ENCODE measurements at places on chromosomes 12 and 14. TPM values are rescaled to one million over a fixed set of nuclear protein-coding genes. Genes with fewer than 3 reads are reported as not detected.

Gene RTN1
- total RNA-seq = 2.7 TPM

Gene ITFG2
- total RNA-seq = 12.7 TPM

Gene MFAP5
- 104 TPM for total RNA-seq

Gene DEGS2
- not detected for total RNA-seq

Gene RASSF8
- 67.4 TPM for total RNA-seq

Gene ADAM21
- 0.41 TPM for total RNA-seq

Gene FAM186B
- not detected for total RNA-seq

Gene DPF3
- total RNA-seq = 26.6 TPM

Gene CLEC2B
- total RNA-seq = 3.9 TPM

Gene CLEC4A
- not detected for total RNA-seq

Gene GLT1D1
- 0.20 TPM for total RNA-seq

Gene ATG2B
- total RNA-seq = 16.2 TPM

Gene EEA1
- total RNA-seq = 15.3 TPM

Gene PTPRB
- total RNA-seq = 26.1 TPM

DNA sequence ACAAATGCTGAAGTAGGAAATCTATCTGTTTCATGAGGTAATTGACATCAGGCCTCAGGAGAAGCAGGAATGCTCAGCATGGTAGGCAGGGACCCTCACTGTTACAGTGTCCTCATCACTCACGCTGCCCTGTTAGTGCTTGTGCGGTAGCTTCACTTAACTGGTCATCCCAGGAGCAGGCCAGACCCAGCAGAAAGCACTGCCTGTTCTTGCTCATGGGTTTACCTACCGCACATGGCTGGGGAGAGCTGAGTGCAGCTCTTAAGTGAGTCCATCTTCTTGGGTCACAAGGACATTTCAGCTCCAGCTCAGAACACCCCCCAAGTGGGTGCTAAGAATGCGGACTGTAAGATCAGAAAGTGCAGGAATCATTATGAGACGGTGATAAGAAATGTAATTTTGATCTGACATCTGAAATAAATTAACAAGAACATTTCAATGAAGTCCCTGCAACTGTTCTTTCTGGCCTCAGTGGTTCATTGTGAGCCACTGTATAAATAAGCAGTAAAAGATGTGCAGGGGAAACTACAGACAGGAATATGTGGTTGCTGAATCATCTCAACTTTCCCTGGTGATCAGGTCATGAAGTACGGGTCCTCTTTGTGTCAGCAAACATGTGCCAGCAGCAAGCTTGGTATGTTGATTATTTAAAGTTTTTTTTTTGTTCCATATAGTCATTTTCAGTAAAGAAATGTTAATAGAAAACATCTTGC lies 757.7 kb upstream of the TMEM132C start:
- DNase-seq = no peak

GRCh38 chr14:26323869-26324268 lies 274.0 kb downstream of the NOVA1 start:
- no peak for DNase-seq

DNA sequence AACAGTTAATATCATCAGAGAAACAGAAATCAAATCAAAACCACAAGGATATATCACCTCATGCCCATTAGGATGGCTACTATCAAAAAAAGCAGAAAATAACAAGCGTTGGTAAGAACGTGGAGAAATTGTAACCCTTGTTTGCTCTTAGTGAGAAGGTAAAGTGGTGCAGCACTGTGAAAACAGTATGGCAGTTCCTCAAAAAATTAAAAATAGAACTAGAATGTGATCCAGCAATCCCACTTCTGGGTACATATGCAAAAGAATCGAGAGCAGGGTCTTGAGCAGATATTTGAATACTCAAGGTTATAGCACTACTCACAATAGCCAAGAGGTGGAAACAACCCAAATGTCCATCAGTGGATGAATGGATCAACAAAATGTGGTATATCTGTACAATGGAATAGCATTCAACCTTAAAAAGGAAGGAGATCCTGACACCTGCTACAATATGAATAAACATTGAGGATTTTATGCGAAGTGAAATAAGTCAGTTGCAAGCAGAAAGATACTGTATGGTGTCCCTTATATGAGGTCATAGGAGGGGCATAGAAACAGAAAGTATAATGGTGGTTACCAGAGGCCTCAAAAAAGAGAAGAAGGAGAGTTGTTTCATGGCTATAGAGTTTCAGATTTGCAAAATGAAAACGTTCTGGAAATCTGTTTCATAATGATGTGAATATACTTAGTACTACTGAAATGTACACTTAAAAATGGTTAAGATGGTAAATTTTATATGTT lies 131.0 kb upstream of the EEA1 start:
- DNase-seq = no peak

DNA sequence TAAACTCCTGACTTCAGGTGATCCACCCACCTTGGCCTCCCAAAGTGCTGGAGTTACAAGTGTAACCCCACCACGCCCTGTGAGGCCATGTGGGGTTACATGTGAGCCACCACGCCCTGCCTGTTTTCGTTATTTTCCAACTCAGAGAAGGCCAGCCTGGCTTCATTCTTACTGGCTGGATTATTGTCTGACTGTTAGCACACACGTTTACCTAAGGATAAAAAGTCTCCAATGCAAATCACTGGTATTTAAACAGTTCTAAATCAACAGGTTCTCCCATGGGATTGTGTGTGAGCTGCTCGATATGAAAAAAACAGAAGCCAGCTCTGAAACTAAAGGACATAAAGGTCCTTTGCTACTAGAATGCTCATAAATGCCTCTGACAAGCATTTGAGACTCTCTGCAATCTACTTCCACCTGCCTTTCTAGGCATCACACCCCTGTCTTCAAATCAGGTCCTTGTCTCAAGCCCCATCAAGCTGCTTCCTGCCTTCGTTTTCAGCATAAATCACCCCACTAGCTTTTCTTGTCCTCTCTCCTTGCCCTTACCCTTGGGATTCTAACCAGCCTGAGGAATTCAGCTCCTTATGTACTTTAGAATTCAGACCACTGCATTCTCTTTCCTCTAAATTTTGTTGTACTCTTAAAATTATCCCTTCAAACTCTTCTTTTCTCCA lies 265.0 kb downstream of the DUSP6 start:
- no peak for DNase-seq

- DNase-seq = no peak
Measured at GRCh38 chr14:105641075-105641937, 114.9 kb downstream of the TMEM121 start.

DNA sequence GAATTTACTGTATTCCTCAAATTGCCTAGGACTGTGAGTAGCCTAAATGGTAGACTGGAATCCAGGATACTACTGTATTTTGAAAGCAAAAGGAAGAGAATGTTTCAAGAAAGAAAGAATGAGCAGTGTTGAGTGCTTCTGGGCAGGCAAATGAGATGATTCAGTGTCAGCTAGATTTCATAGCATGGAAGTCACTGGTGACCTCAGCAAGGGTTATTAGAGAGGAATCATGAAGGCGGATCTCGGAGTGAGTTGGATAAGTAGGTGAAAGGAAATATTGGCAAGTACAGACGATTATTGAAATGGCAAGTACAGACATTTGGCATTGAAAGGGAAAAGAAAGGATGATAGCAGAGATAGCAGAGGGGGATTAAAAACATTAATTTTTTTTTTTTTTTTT lies 27.1 kb downstream of the VRK1 start:
- no peak for DNase-seq

DNA sequence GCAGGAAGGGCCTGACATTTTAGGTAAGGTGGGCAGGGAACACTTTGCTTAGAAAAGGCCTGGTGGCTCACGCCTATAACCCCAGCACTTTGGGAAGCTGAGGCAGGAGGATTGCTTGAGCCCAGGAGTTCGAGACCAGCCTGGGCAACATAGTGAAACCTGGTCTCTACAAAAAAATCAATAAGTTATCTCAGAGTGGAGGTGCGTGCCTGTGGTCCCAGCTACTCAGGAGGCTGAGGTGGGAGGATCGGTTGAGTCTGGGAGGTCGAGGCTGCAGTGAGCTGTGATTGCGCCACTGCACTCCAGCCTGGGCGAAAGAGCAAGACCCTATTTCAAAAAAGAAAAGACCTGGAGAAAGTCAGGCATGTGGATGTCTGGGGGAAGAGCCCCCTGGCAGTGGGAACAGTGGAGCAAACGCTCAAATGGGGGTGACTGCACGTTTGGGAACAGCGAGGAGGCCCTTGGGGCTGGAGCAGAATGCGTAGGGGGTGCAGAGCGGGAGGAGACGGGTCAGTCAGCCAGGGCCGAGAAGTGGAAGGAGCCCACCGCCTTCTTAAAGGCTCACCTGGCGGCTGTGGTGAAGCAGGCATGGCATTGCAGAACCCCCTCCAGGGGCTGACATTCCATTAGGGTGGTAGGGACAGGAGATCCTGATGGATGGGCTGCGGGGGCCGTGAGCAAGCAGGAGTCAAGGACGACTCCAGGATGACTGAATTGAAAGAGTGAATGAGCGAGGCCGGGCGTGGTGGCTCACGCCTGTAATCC lies 6.2 kb upstream of the KIF26A start:
- DNase-seq = no peak

DNA sequence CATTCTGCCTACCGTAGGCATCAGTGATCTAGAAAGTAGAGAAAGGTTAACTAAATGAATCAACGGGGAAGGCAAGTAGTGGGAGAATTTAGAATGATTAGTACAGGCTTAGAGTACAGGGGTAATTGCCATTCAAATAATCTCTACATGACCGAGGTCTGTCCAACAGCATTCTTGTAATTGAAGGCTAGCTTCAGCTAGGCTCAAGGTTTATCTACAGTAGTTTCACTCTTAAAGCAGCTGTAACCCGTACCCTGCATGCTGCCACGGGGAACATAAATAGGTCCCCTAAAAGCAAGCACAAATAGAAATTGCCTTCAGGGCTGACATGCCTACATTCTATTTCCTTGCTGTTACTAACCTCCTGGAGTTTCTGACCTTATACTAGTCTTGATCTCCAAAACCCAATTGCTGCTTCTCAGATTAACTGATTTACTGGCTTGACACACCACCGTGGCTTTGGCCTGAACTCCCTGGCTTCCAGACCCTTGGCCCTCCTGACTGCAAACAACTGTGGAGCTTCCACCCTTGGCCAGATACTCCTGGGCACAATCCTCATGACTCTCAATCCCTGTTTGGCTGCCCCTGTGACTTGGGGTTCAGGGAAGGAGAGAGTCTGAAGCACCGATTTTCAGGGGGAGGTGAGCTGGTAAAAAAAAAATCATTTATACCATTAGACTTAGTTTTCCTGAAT lies 242.1 kb upstream of the FOXN3 start:
- DNase-seq = no peak

DNA sequence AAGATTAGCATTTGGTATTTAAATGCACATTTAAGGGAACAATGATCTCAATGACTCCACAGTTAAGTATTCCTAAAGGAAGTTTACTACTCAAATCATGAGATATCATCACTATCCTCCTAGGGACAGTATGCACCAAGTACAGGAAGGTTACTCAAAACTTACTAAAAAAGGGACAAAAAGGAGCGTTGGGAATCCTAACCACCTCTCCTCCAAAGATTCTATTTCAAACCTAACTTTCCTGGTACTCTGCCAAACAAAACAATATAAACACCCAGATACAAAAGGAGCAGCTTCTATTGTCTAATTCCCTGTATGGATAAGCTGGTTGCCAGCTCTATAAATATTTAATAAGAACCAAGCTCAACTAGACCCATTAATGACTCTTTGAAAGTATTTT lies 377.7 kb downstream of the NUAK1 start:
- DNase-seq = no peak

- DNase-seq = no peak
Measured at GRCh38 chr12:52582486-52582885, 8.8 kb upstream of the KRT74 start.

- no peak for DNase-seq
Measured at GRCh38 chr14:67319142-67319541, 40.5 kb downstream of the ATP6V1D start.

DNA sequence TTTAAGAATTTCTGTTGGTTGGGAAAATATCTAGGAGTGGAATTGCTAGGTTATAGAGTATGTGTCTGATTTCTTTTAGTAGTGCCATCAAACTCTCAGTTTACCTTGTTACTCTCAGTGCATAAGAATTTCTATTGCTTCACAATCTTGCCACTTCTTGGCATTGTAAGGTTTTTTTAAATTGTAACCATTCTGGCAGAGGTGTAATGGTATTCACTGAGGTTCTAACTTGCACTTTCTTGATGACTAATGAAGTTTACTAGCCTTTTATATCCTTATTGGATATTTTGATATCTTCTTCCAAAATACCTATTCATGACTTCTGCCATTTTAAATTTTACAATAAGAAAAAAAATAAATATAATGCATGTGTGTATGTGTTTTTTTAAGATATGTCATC lies 478.0 kb downstream of the NAV3 start:
- DNase-seq = no peak

- no peak for DNase-seq
Measured at GRCh38 chr12:17016116-17016864, 410.3 kb upstream of the LMO3 start.

DNA sequence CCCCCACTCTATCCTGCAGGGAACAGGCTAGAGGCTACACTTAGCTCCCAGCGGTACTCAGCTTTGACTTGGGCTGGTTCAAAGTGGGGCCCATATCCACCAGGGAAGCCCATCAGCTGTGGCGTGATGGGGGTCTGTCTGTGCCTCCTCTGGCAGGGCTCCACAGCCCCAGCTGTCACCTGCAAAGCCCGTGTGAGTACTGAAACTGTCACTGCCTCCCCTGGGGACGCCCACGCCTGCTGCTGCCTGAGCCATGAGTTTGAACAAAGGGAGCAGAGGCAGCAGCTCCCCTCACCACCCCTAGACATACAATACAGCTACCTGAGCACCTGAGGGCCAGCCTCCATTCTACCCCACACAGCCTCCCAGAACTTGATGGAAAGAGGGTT lies 5.0 kb downstream of the REM2 start:
- DNase-seq = no peak

GRCh38 chr12:3538466-3539030 lies 47.5 kb downstream of the PRMT8 start:
- DNase-seq = no peak

DNA sequence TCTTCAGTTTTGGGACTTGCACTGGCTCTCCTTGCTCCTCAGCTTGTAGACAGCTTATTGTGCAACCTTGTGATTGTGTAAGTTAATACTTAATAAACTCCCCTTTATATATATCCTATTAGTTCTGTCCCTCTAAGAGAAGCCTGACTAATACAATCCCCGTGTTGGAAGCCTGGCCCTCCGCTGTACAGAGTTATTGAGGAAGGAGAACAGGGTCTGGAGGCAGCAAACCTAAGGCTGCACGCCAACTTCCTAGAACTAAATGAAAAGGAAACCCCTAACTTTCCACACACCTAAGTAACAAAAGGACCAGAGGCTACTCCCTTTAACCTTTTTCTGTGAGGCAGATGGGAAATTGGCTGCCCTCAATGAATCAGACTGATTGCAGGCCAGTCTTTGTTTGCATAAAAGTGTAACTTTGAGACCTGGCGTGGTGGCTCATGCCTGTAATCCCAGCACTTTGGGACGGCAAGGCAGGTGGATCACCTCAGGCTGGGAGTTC lies 42.6 kb upstream of the LIMA1 start:
- no peak for DNase-seq

- DNase-seq = no peak
Measured at GRCh38 chr14:22477569-22478194, 111.3 kb downstream of the DAD1 start.

GRCh38 chr12:125856896-125857295 lies 791.7 kb downstream of the AACS start:
- DNase-seq = no peak

- no peak for DNase-seq
Measured at GRCh38 chr12:58907391-58907790, 12.9 kb downstream of the LRIG3 start.

GRCh38 chr12:22287776-22288621 lies 46.5 kb downstream of the ST8SIA1 start:
- no peak for DNase-seq

Measured in right atrium auricular region (tissue), 2 donors.